ENCODE measurements at places on chromosomes 6 and 20.

- DNase-seq, result no peak
Measured at GRCh38 chr6:68572525-68572924, 62.6 kb upstream of the ADGRB3 start.

- peak; percentile 80 for DNase-seq
Measured at GRCh38 chr6:26576929-26577719, 19.6 kb upstream of the ABT1 start.

DNA sequence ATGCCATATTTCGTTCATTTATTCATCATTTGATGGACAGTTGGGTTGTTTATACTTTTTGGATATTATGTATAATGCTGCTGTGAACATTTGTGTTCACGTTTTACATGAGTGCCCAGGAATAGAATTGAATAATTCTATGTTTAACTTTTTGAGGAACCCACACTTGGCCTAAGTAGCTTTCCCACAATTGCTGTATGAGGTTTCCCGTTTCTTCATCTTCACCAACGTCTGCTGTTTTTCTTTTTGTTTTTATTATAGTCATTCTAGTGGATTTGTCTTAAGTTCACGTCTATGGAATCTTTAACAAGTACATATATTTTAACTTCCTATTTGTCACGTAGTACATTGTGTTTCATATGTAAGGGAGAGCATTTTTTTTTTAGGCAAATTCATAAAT lies 110.3 kb downstream of the JARID2 start:
- no peak for DNase-seq

GRCh38 chr6:44655412-44656342 lies 268.2 kb downstream of the CDC5L start:
- peak; percentile 64 for DNase-seq

- DNase-seq, result no peak
Measured at GRCh38 chr6:106727480-106728149, 98.2 kb downstream of the QRSL1 start.

DNA sequence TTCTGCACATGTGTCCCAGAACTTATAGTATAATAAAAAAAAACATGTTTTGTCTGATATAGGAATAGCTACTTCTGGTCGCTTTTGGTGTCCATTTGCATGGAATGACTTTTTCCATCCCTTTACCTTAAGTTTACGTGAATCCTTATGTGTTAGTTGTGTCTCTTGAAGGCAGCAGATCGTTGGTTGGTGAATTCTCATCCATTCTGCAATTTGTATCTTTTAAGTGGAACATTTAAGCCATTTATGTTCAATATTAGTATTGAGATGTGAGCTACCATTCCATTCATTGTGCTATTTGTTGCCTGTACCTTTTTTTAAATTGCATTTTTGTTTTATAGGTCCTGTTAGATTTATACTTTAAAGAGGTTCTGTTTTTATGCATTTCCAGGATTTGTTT lies 55.1 kb upstream of the PHIP start:
- DNase-seq, result no peak

- no peak for DNase-seq
Measured at GRCh38 chr6:16822529-16822928, 61.3 kb upstream of the ATXN1 start.

DNA sequence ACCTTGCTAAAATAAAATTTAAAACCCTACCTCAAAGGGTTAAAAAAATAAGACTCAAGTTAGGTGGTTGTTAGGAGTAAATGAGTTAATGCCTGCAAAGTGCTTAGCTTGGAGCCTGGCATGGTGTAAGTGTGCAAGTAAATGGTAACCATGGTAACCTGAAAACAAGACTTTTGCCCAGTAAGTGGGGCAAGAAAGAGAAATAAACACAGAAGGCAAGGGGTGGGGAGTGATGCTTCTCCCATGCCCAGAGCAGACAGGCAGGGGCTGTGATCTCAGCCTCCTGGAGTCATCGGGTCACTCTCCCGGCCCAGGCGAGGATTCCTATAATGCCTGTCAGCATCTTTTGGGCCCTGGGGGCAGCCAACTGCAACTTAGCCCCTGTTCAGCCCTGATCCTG lies 59.2 kb upstream of the SLC32A1 start:
- DNase-seq, result no peak

DNA sequence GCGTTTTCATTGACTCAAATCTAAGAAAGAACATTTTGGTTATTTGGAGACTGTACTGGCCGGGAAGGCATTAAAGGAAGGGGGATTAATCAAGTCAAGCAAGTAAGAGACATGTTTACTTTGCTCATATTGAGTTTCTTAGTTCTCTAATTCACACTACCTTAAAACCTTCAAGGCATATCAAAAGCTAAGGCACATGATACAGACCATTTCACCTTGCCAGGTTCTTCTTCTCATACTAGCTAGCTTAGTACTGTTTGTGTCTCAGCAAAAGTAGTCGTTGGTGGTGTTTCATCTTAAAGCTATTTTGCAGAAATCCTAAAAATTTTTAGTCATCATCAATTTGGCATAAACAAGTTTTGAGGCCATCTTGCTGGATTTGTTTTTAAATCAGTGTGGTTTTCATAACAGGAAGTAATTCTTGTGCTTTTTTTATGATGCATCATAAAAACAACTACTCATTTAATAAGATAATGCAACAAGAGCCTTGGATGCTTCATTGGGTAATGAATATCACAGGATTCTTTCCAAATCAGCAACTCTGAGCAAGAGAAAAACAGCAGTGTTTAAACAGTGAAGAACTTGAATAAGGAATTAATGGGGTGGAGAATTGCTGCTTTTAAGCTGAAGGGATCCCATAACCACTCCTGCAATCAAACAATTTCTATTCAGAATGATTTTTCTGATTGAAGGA lies 425.3 kb downstream of the EPM2A start:
- DNase-seq, result no peak

GRCh38 chr6:22737331-22737730 lies 168.0 kb downstream of the HDGFL1 start:
- DNase-seq, result no peak

- DNase-seq, result peak; percentile 54
Measured at GRCh38 chr6:33313105-33313708, 671 bp downstream of the TAPBP start.

DNA sequence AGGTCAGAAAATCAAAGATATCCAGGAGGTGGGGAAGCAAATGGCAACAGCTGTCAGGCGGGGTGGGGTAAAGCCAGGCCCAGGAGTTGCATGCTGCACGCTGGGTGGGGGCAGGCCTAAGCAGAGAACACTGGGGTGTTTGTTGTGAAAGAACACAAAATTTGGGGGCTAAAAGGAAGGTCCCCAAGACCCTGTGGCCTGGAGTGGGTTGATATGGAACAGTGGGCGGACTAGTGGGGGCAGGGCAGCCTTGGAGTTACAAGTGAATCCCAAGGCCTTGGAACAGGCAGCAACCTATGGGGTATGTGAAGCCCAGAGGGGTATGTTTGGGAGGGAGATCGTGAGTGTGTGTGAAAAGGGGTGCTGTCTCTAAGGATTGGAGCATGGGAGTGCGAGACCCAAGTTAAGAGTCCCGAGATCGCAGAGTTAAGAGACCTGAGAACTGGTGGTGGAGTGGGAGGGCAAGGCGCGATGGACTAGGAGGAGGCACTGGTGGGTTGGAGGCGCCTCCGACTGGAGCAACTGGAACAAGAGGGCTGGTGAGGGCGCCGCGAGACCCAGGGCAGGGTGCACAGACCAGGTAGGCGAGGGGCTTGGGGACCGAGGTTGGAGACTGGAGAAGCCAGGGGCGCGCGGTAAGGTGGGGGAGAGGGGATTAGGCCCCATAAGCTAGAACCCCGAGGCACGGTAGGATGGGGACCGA lies 658 bp downstream of the CUL7 start:
- DNase-seq, result no peak

DNA sequence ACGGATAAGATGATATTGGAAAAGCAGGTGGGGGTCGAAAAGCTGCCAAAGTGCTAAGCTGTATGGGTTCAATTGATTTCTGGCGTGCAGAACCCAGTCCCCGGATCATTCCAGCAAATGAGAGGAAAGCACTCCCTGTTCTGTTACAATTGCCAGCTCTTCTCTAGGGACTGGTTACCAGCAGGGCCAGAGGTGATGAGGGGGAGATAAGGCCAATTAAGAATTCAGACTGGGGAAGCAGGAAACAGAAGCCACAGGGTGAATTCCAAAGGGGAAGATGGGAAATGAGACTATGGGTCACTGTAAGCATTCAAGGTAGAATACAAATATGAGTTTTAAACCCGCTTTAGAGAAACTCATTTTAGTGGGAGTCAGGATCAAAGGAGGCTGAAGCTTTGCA lies 349.4 kb upstream of the MAP3K7 start:
- no peak for DNase-seq

DNA sequence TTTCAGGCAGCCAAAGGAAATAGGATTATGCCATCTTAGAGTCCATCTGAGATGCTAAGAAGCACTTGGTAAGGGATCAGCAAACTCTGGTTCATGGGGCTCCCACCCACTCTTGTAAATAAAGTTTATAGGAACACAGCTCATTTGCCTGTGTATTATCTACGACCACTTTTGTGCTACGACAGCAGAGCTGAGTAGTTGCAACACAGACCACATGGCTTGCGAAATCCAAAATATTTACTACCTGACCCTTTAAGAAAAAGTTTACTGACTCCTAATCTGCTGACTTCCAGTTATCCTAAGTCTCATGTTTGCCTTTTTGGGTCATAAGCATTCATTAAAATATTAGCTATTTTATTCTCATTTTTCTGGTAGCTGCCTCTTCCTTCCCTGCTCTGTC lies 859.0 kb downstream of the QKI start:
- DNase-seq, result no peak

- DNase-seq, result no peak
Measured at GRCh38 chr6:143176090-143177021, 115.7 kb downstream of the AIG1 start.

DNA sequence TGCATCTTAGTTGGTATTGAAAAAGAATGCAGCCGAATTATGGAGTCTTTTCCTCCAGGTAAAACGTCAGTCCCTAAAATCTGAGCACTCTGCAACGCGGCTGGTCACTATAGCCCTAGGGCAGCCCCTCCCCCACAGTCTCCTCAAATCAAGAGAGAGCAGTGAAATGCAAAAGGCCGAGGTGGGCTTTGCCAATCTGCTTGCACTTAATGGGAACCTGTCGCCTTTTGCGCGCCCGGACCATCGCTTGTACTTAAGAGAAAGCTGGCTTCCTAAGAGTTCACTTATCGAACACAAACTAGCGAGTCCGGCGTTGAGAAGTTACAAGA lies 447 bp downstream of the MCM3 start:
- DNase-seq, result no peak

DNA sequence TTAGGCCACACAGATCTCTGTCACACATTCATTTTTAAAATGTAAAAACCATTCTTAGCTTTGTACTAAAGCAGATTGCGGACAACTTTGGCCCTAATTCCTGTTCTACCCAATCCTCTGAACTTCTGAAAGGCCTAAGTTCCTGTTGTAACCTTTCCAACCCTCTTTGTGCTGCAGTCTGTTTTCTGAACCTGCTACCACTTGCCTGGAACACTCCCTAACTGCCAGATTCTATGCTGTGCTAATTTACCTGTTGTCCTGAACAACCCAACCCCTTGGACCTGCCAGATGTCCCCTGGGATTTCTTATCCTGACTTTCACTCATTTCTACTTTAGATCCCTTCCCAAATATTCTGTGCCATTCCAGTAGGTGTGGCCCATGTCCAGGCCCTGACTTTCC lies 398.7 kb downstream of the ZFAND3 start:
- no peak for DNase-seq

DNA sequence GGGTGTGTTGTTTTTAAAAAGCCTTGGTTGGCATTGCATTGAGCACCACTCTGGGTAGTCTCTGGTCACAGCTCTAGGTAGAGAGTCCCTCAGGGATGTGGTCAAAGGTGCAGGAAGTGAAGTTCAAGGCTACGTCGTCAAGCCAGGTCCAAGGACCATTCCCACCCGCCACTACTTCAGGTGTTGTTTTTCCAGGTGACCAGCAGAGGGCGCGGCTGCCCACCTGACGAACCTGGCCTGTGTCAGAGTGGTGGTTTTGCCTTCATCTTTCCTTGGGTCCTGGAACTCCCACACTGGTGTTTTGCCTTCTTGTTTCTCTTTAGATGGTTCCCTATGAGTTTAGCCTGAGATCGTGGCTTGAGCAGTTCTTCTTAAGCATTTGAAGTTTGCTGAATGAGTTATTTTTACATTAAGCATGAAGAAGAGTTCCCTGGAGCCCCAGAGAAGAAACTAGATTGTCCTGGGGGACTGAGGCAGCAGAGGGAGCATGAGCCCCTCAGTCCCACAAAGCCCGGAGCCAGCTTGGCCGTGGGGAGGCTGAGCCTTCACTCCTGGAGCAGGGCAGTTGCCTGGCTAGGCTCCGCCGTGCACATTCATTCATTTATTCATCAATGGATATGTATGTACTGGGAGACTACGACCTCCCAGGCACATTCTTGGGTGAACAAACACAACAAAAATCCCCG lies 5.6 kb upstream of the PHACTR3 start:
- no peak for DNase-seq

GRCh38 chr20:45470262-45470931 lies 844 bp downstream of the WFDC2 start:
- DNase-seq, result peak; percentile 8

DNA sequence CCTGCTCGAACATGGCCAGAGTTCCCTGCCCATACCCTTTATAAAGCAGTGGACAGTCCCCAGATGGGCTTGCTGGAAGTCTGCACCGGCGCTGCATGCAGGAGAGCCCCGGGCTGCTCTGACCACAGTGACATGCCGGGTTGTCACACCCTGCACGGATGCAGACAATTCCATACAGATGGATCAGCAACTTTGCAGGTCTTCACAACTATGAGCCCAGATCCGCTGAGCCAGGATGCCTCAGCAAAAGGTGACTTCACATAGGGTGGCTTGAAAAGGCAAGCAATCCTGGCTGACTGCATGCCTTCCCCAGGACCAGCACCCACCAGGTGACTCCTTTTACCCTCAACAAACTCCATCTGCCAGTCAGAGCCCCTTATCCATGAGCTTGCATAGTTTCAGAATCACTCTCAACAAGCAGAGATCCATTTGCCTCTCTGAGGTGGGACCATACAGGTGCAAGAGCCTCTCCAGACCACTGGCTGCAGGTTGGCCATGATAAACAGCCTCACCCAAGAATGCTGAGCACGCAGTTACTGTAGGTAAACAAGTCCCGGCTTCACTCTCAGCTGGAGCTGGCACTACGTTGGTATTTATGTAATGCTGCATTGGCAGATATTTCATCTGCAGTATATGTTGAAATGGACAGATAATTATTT lies 183.0 kb upstream of the QKI start:
- no peak for DNase-seq

DNA sequence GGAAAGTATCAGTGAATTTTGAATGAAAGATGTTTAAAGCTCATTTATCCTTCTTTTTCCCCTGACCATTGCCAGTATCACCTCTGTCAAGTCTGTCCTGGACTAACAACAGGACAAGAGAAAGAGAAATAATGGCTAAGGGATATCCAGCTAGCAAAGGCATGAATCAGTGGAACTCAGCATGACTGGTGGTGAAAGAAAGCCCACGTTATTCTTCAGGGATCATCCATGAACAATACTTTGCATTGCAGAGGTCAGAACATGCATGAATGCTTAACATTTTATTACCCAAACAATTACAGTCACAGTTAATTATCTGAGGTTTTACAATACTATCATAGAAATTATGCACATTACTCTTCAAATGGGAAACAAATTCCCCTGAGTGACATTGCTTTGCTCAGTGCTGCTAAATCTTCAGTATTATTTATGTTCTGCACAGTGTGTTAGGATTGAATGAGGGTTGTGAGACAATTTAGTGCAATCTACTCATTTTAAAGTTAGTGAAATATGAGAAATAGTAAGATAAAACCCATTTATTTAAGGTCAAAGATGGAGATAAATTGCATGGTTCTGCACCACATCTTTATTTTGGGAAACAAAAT lies 350.7 kb downstream of the KHDRBS2 start:
- no peak for DNase-seq

Measured in CD8-positive, alpha-beta T cell (primary cell).